ENCODE measurements at places on chromosomes 4 and X.
A peak's percentile ranks its signal among the peaks of the same experiment; 100 is the strongest.

DNA sequence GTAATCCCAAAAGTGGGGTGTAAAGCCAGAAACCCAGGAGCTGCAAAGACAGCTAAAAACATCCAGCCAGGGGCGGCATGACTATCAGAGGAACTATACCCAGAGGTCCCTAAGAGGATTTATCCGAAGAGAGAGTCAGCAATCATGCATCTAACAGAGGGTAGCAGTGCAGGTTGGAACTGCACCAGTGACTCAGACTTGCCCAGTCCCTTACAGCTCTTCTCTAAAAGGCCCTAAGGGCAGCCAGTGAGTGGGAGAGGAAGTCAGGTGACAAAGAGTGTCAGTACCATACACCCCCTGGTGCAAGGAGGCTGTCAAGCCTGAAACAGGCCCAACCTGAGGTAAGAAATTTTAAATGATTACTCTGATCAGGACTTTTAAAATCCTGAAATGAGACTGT lies 88.1 kb downstream of the CAMK2D start:
- no peak for DNase-seq

DNA sequence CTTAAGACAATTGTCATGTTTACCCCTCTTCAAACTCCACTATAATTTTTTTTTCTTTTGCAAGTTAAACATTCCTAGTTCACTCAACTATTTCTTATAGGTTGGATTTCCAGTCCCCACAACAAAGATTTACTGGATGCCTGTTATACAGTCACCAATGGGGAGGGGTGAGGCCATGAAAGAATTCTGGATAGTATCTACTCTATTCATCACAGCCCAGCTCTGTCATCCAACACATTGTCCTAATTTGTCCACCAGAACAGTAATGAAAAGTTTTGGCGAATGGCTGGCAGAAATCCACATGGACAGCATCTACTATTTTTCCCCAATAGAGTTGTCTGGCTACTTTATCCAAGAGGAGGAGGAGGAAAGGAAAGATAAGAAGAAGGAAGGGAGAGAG lies 192.7 kb upstream of the S100G start:
- DNase-seq: no peak

GRCh38 chr4:1305261-1305711 lies 15.6 kb downstream of the MAEA start:
- DNase-seq: no peak

GRCh38 chr4:78578674-78579425 lies 27.3 kb downstream of the ANXA3 start:
- DNase-seq: no peak

DNA sequence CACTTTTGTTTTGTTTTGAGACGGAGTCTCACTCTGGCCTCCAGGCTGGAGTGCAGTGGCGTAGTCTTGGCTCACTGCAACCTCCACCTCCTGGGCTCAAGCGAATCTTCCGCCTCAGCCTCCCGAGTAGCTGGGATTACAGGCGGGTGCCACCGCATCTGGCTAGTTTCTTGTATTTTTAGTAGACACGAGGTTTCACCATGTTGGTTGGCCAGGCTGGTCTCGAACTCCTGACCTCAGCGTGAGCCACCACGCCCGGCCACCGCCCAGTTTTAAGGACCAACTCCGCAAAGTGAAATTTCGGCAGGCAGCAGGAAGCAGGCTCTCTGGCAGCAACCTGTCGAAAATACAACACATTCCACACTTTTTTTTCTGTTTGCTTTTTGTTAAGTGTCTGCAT lies 13.4 kb downstream of the DHRSX start:
- no peak for DNase-seq

DNA sequence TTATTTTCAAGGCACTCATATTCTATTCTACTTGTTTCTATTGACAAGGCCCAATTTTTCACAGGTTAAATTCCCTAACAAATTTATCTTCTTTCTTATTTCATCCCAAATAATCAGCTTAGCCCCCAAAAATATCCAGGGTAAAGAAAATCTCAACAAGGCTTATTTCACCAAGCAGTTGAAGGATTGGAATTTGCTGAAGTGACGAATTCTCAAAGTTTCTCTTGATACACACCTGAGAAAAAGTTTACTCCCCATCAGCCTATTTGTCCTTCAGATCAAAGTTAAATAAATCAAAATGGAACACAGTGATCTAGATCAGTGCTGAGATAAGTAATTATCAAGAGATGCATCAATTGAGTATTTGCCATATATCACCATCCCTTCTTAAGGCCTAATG lies 106.9 kb downstream of the ATRX start:
- no peak for DNase-seq

DNA sequence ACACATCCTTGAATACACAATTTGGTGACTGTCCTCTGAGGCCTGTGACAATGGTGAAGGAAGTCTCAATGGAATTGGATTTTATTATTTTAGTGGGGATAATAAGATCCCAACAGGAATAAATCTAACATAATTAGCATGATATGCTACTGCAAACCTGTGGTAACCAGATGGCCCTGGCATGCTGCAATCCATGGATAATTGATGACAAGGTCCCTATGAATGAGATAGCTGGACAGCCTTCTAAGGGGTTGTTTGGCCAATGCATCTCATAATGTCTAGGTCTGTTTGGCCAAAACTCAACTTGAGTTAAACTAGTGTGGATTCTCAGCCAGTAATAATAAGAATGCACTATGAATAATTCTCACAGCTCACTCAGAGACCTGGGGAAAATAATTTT lies 145.3 kb upstream of the GALNTL6 start:
- peak; percentile 26 for DNase-seq

GRCh38 chrX:6694221-6694620 lies 159.3 kb upstream of the VCX3A start:
- DNase-seq: no peak

GRCh38 chr4:4608214-4608537 lies 66.3 kb upstream of the STX18 start:
- DNase-seq: no peak

GRCh38 chrX:28693101-28693500 lies 105.9 kb downstream of the IL1RAPL1 start:
- DNase-seq: no peak

- no peak for DNase-seq
These were observed 75.6 kb downstream of the AFAP1 start for GRCh38 chr4:7863911-7864681.

Measured in SK-N-SH (cell line).